RCC 7860 (cell line): ENCODE measurements at places on chromosomes 3 and 15.

GRCh38 chr3:186044427-186044826 lies 64.5 kb downstream of the ETV5 start:
- DNase-seq, result no peak

- no peak for DNase-seq
These were observed 103.8 kb upstream of the GALNT15 start for GRCh38 chr3:16070707-16071106.

DNA sequence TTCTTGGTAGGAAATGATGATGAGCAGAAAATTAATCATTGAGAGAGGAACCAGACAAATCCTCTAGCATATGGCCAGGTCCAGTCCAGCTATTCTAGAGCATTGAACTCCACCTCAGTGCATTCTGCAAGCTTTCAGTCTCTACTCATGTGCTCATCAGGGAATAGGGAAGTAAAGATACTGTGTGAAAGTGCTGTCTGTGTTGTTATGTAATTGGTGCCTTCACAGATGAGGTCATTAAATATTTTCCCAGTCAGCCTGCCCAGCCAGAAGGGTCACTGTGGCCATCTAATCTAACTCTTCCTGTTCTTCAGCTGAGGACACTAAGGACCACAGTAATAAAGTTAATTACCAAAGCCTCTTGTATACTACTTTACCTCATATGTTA lies 28.2 kb downstream of the C3orf62 start:
- DNase-seq, result no peak

GRCh38 chr3:71253169-71253568 lies 330.4 kb downstream of the FOXP1 start:
- no peak for DNase-seq

- DNase-seq, result no peak
These were observed 8.3 kb downstream of the POLG start for GRCh38 chr15:89326316-89326715.

DNA sequence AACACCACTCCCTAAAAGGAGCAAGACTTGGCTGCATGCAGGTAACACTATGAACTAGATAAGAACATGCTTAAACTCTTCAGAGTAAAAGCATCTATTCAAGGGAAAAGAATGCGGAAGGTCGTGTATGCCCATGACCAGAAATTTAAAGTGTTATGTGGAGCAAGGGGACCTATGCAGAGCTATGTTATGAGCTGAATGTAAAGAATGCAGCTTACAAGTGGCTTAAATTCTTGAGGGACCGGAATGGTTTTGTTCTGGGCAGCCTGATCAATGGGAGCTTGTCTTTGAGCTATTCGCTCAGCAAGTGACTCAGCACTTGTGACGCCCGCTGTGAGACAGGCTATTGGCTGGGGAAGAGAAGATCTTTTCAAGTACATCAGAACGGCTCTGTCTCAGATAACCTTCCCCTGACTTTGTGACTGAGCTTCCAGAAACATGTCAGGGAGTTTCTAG lies 367.5 kb upstream of the THBS1 start:
- peak; percentile 65 for DNase-seq

- DNase-seq, result no peak
These were observed 43.4 kb downstream of the TSC22D2 start for GRCh38 chr3:150451329-150452048.

GRCh38 chr3:149808209-149808829 lies 4.7 kb upstream of the RNF13 start:
- peak; percentile 66 for DNase-seq

- no peak for DNase-seq
These were observed 20.7 kb upstream of the SSR3 start for GRCh38 chr3:156575641-156576040.

- no peak for DNase-seq
These were observed 27.8 kb upstream of the TSEN2 start for GRCh38 chr3:12456441-12456840.

GRCh38 chr3:71537211-71537611 lies 46.3 kb downstream of the FOXP1 start:
- DNase-seq, result peak; percentile 95

DNA sequence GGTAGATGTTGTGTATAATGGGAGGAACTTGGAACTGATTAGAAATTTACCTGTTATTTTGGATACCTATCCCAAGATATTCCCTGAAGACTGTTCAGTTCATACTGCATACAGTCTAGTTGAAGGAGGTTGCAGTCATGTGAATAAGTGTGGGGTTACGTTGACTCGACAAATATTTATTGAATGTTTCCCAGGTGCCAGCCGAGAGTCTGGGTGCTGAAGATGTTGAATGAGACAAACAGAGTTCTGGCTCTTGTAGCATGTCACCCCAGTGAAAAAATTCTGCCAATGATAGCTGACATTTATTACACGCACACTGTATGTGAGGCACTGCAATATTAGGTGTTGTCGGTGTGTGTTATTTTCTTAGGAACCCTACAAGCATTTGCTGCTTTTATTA lies 176.0 kb downstream of the KCNMB2 start:
- no peak for DNase-seq

DNA sequence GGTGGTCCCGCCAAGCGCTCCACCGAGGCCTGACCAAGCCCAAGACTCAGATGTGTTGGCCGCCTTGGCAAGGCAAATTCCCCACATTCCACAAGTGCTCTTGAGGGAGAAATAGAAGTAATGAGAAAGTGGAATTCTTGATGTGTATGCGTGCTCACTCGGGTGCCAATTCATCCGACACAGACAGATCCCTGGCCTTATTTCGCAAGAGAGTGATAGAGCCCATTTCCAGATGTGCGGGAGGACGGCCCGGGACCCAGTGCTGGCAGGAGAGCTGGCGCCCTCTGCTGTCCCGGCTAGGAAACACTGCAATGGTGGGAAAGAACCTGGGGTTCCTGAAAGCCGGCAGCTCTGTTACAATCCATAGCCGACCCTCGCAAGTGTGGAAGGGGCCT lies 76.0 kb downstream of the HMG20A start:
- peak; percentile 35 for DNase-seq

GRCh38 chr3:126436826-126437717 lies 38.6 kb downstream of the ZXDC start:
- DNase-seq, result no peak

- DNase-seq, result no peak
These were observed 823 bp upstream of the CCDC71 start for GRCh38 chr3:49166752-49167556.

DNA sequence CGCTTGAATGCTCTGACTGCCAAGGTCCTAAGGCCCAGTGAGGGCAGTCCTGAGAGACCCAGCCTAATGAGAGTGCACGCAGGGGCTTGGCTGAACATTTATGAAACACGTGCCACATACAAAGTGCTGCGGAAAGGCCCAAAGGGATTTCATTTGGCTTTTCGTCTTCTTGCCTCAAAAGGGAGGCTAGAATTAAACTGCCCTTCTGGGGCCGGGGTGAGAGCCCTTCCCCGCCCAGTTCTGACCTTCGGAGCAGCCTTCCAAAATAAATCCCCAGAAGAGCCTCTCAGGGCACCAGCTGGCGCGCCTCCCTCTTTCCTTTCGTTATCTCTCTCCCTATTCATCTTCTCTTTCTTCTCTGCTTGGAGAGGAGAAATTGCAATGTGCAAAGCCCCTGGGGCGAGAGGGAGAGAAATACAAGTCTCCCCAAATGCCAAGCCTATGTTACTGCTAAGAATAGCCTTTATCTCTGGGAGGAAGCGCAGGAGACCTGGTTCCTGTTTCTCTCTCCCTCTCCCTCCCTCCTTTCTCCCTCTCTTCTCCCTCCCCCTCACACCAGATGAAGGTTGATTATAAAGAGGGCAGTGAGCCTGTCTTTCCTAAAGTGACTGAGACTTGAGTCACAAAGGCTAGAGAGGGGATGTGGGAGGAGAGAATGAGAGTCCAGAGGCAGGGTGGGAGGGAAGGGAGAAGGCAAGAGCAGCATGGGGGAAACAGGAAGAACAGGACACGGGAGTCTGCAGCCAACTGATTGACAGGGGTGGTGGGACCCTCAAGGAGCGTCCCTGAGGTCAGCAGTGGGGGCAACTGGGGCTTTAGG lies 36.7 kb upstream of the NDUFB4 start:
- DNase-seq, result peak; percentile 89

- no peak for DNase-seq
These were observed 104.3 kb upstream of the ICE2 start for GRCh38 chr15:60583194-60583593.

GRCh38 chr3:118818386-118818785 lies 216.3 kb downstream of the IGSF11 start:
- DNase-seq, result no peak

- no peak for DNase-seq
These were observed 161.9 kb upstream of the RGMA start for GRCh38 chr15:93250950-93251349.

GRCh38 chr3:165837058-165837525 lies at the start of gene BCHE:
BCHE (minus strand) TSS chr3:165837423; CDS start chr3:165831033, 6,390 bp downstream.
- no peak for DNase-seq

GRCh38 chr3:134658555-134658954 lies 7.7 kb upstream of the KY start:
- no peak for DNase-seq

- DNase-seq, result no peak
These were observed 109.2 kb downstream of the ASB7 start for GRCh38 chr15:100711516-100712021.

GRCh38 chr3:160400030-160400701 lies 716 bp downstream of the SMC4 start:
- DNase-seq, result peak; percentile 12

GRCh38 chr15:62821384-62822131 lies 221.0 kb upstream of the TPM1 start:
- DNase-seq, result peak; percentile 79

DNA sequence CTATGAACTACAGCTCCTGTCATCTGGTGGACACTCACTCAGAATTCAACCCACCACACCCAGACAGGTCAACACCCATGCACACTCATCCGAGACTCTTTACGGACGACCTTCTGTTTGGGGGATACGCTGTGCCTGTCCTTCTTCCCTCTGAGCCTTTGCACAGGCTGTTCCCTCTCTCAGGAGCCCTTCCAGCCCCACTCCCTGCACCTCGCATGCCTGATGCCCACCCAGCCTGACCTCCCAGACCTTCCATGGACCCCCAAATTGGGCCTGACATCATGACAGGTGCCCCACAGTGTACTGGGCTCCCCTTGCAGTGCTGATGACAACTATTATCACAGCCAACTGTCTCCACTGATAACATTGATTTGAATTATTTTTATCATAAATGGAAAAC lies 135.8 kb downstream of the NSMCE3 start:
- no peak for DNase-seq

GRCh38 chr3:176172492-176172891 lies 1024.8 kb downstream of the TBL1XR1 start:
- no peak for DNase-seq

- DNase-seq, result no peak
These were observed 18.6 kb downstream of the SAMD7 start for GRCh38 chr3:169929830-169930519.

DNA sequence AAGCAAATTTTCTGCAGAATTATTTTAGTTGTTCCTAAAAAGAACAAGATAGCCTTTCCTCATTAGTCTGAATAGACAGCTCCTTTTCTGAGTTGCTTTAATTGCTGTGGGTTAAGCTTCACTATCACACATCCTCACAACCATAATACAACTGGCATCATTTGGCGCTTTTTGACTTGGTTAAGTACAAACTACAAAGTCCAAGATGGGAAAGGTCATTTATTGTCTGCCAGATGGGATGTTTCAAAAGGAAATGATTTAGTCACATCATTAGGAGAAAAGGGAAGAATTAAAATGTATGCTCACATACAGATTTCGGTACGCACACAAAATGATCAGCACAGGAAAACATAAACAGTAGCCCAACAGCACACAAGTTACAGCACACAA lies 329.1 kb downstream of the RORA start:
- no peak for DNase-seq

- DNase-seq, result no peak
These were observed 428.3 kb downstream of the GABRG3 start for GRCh38 chr15:27399241-27399640.

DNA sequence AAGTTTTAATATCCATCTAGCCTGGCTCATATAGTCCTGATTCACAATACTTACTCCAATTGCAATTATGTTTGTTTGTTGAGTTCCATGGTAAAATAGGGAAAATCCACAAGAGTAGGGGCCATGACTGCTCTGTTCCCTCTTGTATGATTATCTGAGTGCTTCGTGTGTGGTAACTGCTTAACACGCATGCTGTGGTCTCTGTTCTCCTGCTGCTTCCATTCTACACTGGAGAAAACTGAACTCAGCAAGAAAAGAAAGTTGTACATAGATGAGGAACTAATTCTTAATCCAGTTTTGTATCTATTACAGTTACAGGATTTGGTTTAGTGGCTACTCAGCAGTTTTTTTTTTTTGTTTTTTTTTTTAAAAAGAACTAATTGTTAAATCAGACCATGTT lies 223.0 kb upstream of the SATB1 start:
- no peak for DNase-seq

DNA sequence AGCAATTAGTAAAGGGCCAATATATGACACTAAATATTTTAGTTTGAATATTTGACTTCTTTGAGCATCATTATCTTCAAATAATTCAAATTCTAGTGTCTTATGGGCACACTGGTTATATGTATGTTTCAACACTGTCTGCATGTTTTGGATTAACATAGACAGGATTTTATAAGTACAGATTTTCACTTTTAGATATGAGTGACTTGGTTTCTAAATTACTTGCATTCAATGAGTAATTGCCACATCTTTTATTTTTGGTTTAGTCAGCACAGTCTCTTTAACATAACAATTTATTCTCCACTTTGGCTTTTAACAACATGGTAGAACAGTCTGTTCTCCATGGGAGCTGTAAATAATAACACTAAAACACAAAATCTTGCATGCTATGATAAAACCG lies 674.8 kb downstream of the TBL1XR1 start:
- no peak for DNase-seq

GRCh38 chr3:69791106-69791505 lies 51.8 kb downstream of the MITF start:
- DNase-seq, result peak; percentile 24
